ENCODE measurements at places on chromosomes 6 and 20. TPM values are rescaled to one million over a fixed set of nuclear protein-coding genes. Genes with fewer than 3 reads are reported as not detected.
A peak's percentile ranks its signal among the peaks of the same experiment; 100 is the strongest.

Gene LGSN
- not detected for total RNA-seq

- H3K4me3 ChIP-seq, result no peak overlapping the region
- peaks cover 17% of the 10 kb centered on the region for H3K27me3 ChIP-seq
- H3K36me3 ChIP-seq, result peaks cover 21% of the 10 kb centered on the region
- no peaks in the 10 kb centered on the region for H3K4me1 ChIP-seq
- H3K27ac ChIP-seq, result no peak overlapping the region
Observed at GRCh38 chr20:34233687-34234086, 7.5 kb upstream of the ASIP start.

- H3K36me3 ChIP-seq, result peaks cover 16% of the 10 kb centered on the region
- peak overlapping the region; percentile 8 for H3K27ac ChIP-seq
- H3K27me3 ChIP-seq, result no peaks in the 10 kb centered on the region
- no peak for DNase-seq
Observed at GRCh38 chr6:42318480-42318879, 100.8 kb upstream of the MRPS10 start.

DNA sequence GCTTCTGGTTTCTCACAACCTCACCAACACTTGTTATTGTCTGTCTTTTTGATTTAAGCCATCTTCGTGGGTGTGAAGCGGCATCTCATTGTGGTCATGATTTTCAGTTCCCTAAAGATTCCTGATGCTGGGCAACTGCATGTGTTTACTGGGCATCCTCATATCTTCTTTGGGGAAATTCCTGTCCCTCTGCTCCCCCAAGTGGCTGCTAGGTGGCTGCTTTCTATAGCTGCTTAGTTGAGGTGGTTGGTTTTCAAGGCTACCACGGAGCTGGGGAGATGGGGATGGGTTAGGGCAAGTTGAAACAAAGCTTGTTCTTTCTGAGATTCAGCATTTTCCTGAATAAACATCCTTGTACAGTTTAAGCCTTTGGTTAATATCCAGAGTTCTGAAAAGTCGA lies 403.9 kb upstream of the SULF2 start:
- no peaks in the 10 kb centered on the region for H3K36me3 ChIP-seq
- no peak for DNase-seq
- H3K4me3 ChIP-seq, result no peak overlapping the region
- H3K27me3 ChIP-seq, result peaks cover 4% of the 10 kb centered on the region

GRCh38 chr20:2754424-2754823 lies 46.0 kb downstream of the CPXM1 start:
- no peak overlapping the region for H3K4me3 ChIP-seq
- no peaks in the 10 kb centered on the region for H3K36me3 ChIP-seq
- no peak for DNase-seq
- H3K4me1 ChIP-seq, result peaks cover 23% of the 10 kb centered on the region

DNA sequence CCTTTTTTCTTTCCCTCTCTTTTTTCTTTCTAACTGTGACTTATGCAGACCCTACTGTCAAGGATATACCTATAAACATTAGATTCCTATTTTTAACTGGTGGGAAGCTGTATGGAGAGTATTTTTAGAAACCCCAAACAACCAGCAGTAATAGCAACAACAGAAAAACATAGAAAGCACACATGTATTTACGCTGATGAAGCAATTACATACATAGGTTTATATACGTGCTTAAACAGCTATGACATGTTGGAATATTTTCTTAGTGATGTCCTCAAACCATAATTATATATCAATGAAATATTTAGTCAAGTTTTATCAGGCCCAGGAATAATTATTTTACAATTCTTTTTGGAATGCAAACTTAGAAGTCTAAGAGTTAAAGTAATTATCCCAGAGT lies 294.3 kb upstream of the SOX4 start:
- no peak overlapping the region for H3K27ac ChIP-seq
- no peak for DNase-seq
- H3K4me3 ChIP-seq, result no peak overlapping the region

- no peaks in the 10 kb centered on the region for H3K27me3 ChIP-seq
- H3K4me1 ChIP-seq, result peaks cover 35% of the 10 kb centered on the region
- no peak overlapping the region for H3K27ac ChIP-seq
Observed at GRCh38 chr20:41526327-41526726, 91.8 kb downstream of the CHD6 start.

DNA sequence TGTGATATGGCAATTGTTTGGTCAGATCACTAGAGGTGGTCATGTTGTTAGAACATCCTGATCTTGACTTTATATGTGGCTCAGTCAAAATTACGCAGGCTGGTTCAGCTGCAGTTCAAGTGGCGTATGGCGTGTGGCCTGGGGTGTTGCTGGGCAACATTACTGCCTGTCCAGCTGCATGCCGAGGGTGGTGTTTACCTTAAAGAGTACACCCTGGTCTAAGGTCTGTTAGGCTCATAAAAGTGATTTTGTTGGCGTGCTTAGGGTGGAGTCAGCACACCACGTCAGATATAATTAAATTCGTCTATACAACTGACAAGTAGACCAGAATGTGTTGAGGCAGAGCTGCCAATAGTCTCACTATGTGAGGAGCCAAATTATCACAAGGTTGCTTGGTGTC lies 55.6 kb upstream of the NEDD9 start:
- H3K27ac ChIP-seq, result no peak overlapping the region
- no peak overlapping the region for H3K4me3 ChIP-seq
- no peaks in the 10 kb centered on the region for H3K27me3 ChIP-seq
- DNase-seq, result no peak
- no peaks in the 10 kb centered on the region for H3K36me3 ChIP-seq

Gene CCN6
- not detected for total RNA-seq

All from HFFc6 (cell line).